ENCODE measurements at places on chromosomes 5 and 9. TPM values are rescaled to one million over a fixed set of nuclear protein-coding genes. Genes with fewer than 3 reads are reported as not detected.

Gene FGF10
- 10.2 TPM for polyA plus RNA-seq

Gene GPR21
- polyA plus RNA-seq: 0.65 TPM

Gene IL7R
- 0.52 TPM for polyA plus RNA-seq

Gene CCDC171
- 6.6 TPM for polyA plus RNA-seq

Gene NEURL1B
- polyA plus RNA-seq: 13.6 TPM

Gene N4BP3
- 5.6 TPM for polyA plus RNA-seq

Gene UBAP2
- 50.4 TPM for polyA plus RNA-seq

Gene ADRB2
- polyA plus RNA-seq: 0.35 TPM

Gene MYMK
- polyA plus RNA-seq: not detected

Gene NMUR2
- polyA plus RNA-seq: 0.09 TPM

Gene FLT4
- polyA plus RNA-seq: 30.4 TPM

Gene TICAM2
- 7.2 TPM for polyA plus RNA-seq

Gene WDR38
- 0.19 TPM for polyA plus RNA-seq

Gene PCDHGB1
- polyA plus RNA-seq: 1.9 TPM
